Gastrocnemius medialis (tissue), 4 donors: ENCODE measurements at places on chromosomes 3 and 15.

- no peak for DNase-seq
- H3K27ac ChIP-seq: peak overlapping the region; percentile 71
- H3K4me3 ChIP-seq: no peak overlapping the region
- no peaks in the 10 kb centered on the region for H3K36me3 ChIP-seq
- no peaks in the 10 kb centered on the region for H3K27me3 ChIP-seq
Observed at GRCh38 chr15:78063970-78064385, 13.5 kb downstream of the TBC1D2B start.

GRCh38 chr3:57948080-57948671, 60.0 kb upstream of the FLNB start:
- no peaks in the 10 kb centered on the region for H3K27me3 ChIP-seq
- no peaks in the 10 kb centered on the region for H3K36me3 ChIP-seq
- peaks cover 47% of the 10 kb centered on the region for H3K4me1 ChIP-seq
- no peak overlapping the region for H3K4me3 ChIP-seq
- DNase-seq: no peak

DNA sequence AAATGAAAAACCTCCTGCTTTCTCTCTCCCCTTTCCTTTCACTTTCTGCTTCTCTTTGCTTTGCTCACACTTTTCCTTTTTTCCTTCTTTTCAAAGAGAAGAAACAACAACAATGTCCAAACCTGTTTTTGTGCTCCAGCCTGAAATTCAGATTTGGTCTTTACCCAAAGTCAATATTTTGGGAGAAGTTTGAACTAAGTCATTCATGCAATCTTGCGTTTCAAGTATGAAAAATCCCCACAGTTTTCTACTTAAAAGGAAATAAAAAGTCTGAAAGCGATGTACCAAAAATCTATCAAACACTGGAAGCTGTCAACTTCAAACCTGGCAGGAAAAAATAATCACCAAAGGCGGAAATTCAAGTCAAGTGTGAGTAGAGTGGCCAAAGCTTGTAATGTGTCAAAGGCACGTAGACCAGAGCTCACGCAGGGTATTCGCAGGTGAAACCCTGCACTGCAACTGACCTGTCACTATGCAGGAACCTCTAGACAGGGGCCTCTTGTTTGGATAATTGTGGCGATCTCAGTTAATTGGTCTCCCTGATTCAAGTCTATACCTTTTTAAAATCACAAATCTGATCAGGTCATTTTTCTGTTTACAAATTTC, 118.8 kb upstream of the GALNT15 start:
- peak overlapping the region; percentile 20 for H3K4me3 ChIP-seq
- no peaks in the 10 kb centered on the region for H3K27me3 ChIP-seq
- peaks cover 47% of the 10 kb centered on the region for H3K4me1 ChIP-seq
- peak overlapping the region; percentile 83 for H3K27ac ChIP-seq
- no peaks in the 10 kb centered on the region for H3K36me3 ChIP-seq

DNA sequence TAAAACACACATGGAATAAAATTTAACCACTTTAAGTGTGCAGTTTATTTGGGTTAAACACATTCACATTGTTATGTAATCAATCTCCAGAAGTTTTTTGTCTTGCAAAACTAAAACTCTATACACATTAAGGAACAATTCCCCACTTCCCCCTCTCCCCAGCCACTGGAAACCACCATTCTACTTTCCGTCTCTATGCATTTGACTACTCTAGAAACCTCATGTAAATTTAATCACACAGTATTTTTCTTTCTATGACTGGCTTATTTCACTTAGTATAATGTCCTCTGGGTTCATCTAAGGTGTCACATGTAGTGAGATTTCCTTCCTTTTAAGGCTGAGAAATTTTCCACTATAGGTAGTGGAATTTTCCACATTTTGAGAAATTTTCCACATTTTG, 568.7 kb upstream of the UBE2E2 start:
- H3K36me3 ChIP-seq: no peaks in the 10 kb centered on the region
- DNase-seq: no peak
- no peak overlapping the region for H3K27ac ChIP-seq
- no peaks in the 10 kb centered on the region for H3K27me3 ChIP-seq
- no peaks in the 10 kb centered on the region for H3K4me1 ChIP-seq
- no peak overlapping the region for H3K4me3 ChIP-seq

DNA sequence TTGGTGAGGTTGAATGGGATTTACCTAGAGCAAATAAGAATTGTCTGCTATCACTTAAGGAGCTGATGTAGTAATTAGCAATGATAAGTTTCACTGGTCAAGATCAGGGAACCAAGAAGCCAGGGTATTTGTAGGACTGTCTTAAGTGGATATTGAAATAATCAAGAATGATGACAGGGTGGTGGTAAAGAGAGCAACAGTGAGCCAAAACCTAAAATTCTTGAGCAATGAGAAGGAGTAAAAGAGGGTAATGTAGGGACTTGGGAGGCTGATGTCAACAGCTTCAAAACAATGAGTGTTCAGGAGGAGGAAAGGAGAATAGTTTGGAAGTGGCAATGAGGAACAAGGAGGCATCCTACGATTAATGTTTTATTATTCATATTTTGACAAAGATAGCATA, 31.5 kb upstream of the SLC2A2 start:
- no peak overlapping the region for H3K4me3 ChIP-seq
- no peaks in the 10 kb centered on the region for H3K36me3 ChIP-seq
- no peak for DNase-seq
- no peaks in the 10 kb centered on the region for H3K27me3 ChIP-seq
- H3K4me1 ChIP-seq: no peaks in the 10 kb centered on the region
- no peak overlapping the region for H3K27ac ChIP-seq

DNA sequence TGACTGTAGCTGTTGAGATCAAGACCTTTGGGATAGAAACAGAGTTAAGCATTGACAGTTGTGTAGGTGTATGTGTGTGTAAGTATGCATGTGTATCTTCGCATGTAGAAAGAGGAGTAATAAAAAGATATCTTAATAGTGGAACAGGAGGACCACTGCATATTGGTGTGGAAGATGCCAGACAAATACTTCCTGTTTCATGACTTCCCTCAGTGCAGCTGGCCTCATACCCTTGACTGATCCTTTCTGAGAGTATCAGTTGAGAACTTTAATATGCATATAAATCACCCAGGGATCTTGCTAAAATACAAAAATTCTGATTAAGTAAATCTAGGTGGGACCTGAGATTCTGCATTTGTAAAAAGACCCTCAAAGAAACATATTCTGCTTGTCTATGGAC, 8.5 kb upstream of the ZBED2 start:
- H3K27ac ChIP-seq: no peak overlapping the region
- no peaks in the 10 kb centered on the region for H3K36me3 ChIP-seq
- no peak for DNase-seq

DNA sequence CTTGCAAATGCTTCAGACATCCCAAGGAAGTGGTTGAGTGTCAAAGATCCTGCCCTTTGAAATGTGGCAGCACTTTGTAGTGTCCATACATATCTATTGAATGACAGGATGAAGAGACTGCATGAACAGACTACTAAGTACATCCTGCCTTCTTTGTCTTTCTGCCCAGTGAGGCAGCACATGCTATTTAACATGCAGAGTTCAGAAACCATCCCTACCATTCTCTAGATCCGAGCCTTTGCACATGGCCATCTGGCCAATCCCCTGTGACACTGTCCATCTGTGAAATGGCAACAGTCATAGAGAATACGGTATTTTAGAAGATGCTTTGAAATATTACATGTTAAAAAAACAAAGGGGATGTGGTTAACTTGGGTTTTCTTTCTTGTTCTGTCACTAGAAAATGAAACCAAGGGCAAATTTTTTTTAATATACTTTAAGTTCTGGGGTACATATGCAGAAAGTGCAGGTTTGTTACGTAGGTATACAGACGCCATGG, 519.6 kb downstream of the NTRK3 start:
- DNase-seq: no peak
- no peaks in the 10 kb centered on the region for H3K36me3 ChIP-seq
- H3K4me1 ChIP-seq: no peaks in the 10 kb centered on the region
- H3K27me3 ChIP-seq: no peaks in the 10 kb centered on the region
- H3K4me3 ChIP-seq: no peak overlapping the region
- no peak overlapping the region for H3K27ac ChIP-seq

GRCh38 chr3:143974271-143975238, 2.9 kb downstream of the DIPK2A start:
- peaks cover 41% of the 10 kb centered on the region for H3K4me1 ChIP-seq
- DNase-seq: no peak
- peak overlapping the region; percentile 86 for H3K4me3 ChIP-seq
- H3K36me3 ChIP-seq: no peaks in the 10 kb centered on the region

GRCh38 chr15:28914483-28915023, 28.8 kb downstream of the APBA2 start:
- no peaks in the 10 kb centered on the region for H3K4me1 ChIP-seq
- no peak overlapping the region for H3K4me3 ChIP-seq
- no peak overlapping the region for H3K27ac ChIP-seq
- no peak for DNase-seq
- no peaks in the 10 kb centered on the region for H3K36me3 ChIP-seq

GRCh38 chr15:94793641-94794040, 562.3 kb downstream of the MCTP2 start:
- DNase-seq: no peak
- no peaks in the 10 kb centered on the region for H3K27me3 ChIP-seq
- H3K36me3 ChIP-seq: no peaks in the 10 kb centered on the region
- no peak overlapping the region for H3K4me3 ChIP-seq
- no peak overlapping the region for H3K27ac ChIP-seq

DNA sequence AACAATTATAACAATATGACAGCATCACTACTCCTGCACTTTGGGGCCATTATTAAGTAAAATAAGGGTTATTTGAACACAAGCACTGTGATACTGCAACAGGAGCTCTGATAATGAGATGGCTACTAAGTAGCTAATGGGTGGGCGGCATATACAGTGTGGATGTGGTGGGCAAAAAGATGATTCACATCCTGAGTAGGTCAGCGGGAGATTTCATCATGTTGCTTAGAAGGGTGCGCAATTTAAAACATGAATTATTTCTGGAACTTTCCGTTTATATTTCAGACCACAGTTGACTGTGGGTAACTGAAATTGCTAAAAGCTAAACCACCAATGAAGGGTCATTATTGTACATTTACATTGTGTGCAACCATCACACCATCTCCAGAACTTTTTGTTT, 42.3 kb downstream of the FBXO22 start:
- DNase-seq: no peak
- no peaks in the 10 kb centered on the region for H3K4me1 ChIP-seq
- H3K27ac ChIP-seq: no peak overlapping the region
- H3K36me3 ChIP-seq: no peaks in the 10 kb centered on the region
- H3K4me3 ChIP-seq: no peak overlapping the region
- no peaks in the 10 kb centered on the region for H3K27me3 ChIP-seq

GRCh38 chr3:172678068-172678467, 32.8 kb downstream of the NCEH1 start:
- peak overlapping the region; percentile 56 for H3K27ac ChIP-seq
- H3K27me3 ChIP-seq: no peaks in the 10 kb centered on the region
- no peaks in the 10 kb centered on the region for H3K36me3 ChIP-seq
- no peak for DNase-seq
- H3K4me1 ChIP-seq: peaks cover 19% of the 10 kb centered on the region
- H3K4me3 ChIP-seq: no peak overlapping the region

DNA sequence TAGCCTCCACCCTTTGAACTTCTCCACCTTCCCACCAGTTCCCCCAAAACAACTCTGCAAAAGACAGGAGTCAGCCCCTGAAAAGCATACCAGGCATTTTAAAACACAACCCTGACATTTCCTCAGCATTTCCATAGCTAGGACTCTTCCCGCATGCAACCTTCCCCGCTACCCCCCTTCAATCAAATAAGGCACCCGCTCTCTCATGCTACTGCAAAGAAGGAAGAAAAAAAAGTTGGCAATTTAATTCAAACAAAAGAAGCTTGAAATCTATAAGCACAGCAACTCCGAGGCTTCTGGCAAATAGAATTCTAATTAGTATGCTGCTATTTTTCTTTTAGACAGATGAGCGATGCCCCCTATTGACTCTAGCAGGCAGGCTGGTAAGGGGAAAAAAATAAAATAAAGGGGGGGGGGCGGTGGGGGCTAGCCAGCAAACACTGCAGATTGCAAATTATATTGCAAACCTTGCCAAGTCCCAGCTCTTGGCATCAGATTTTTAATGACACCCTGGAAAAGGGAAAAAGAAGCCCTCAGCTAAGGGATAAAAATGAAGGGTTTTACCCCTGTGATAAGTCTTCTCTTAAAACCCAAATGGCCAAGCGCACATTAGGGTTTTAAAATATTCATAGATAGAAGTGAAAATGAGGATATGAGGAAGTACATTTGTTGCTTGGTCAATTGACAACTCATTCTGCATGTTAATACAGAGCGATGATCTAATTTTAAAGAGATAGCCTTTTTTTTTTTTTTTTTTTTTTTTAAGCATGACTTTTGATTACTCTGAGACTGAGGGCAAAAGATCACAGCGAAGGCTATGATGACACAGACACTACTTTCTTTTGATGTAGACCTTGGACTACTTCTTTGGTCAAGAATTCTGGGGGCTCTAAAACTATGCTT, 255.2 kb downstream of the NR2F2 start:
- no peak overlapping the region for H3K27ac ChIP-seq
- H3K4me1 ChIP-seq: no peaks in the 10 kb centered on the region
- no peaks in the 10 kb centered on the region for H3K27me3 ChIP-seq
- DNase-seq: no peak
- H3K4me3 ChIP-seq: no peak overlapping the region
- no peaks in the 10 kb centered on the region for H3K36me3 ChIP-seq

GRCh38 chr15:81339321-81339720, 15.4 kb upstream of the STARD5 start:
- H3K27me3 ChIP-seq: no peaks in the 10 kb centered on the region
- H3K4me1 ChIP-seq: peaks cover 6% of the 10 kb centered on the region
- H3K4me3 ChIP-seq: no peak overlapping the region

- no peak overlapping the region for H3K27ac ChIP-seq
- H3K36me3 ChIP-seq: no peaks in the 10 kb centered on the region
- peaks cover 16% of the 10 kb centered on the region for H3K27me3 ChIP-seq
- no peak for DNase-seq
- H3K4me3 ChIP-seq: peak overlapping the region; percentile 54
Observed at GRCh38 chr15:39918688-39919385, 1.2 kb downstream of the GPR176 start.

DNA sequence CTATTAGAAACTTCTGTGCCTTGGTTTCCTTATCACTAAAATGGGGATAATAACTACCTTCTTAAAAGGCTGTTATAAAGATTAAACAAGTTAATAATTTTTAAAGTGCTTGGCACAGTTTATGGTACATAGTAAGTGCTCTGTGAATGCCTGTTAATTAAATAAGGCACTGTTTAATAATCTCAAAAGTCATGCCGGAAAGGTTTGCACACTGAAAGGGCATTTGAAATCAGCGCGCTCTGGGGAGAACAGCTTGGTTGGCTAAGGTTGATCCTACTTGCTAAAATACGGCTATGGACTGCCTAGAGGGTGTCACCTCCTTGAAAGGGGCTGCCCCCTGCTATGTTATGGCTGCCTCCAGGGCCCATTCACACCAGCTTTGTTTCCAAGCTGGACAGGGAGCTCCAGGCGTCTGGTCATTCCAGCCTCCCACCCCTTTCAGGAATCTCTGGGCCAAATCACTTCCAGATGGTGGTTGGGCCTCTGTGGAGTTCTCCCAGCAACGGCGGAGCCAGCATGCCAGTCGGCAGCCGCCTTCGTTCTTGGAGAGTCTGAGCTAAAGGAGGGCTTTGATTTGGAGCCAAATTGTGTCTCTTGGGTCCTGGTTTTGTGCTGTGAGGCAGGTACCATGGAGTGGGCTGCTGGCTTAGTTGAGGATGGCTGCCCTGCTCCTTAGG, 5.9 kb downstream of the FLNB start:
- H3K27ac ChIP-seq: peak overlapping the region; percentile 49
- H3K4me3 ChIP-seq: no peak overlapping the region
- no peaks in the 10 kb centered on the region for H3K36me3 ChIP-seq
- H3K4me1 ChIP-seq: peaks cover 7% of the 10 kb centered on the region
- peaks cover 7% of the 10 kb centered on the region for H3K27me3 ChIP-seq
- DNase-seq: no peak
